NCI-H2081 (cell line): ENCODE measurements at places on chromosomes 4 and X.

GRCh38 chrX:2159861-2160260, 340.9 kb downstream of the DHRSX start:
- no peak for DNase-seq

DNA sequence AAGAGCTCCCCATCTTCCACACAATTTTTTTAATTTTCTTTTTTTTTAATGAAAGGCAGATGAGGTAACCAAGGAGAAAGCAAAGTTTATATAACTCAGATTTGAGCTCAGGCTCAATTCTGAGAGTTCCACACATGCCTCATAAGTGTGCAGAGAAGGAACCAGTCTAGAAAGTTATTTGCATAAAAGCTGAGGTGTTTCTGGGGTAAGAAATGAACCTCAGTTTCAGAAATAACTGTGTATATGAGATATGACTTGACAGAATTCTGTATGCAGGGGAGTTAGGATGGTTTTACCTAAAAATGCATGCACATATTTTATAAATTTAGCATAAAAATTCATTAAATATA, 51.3 kb downstream of the DTHD1 start:
- no peak for DNase-seq

DNA sequence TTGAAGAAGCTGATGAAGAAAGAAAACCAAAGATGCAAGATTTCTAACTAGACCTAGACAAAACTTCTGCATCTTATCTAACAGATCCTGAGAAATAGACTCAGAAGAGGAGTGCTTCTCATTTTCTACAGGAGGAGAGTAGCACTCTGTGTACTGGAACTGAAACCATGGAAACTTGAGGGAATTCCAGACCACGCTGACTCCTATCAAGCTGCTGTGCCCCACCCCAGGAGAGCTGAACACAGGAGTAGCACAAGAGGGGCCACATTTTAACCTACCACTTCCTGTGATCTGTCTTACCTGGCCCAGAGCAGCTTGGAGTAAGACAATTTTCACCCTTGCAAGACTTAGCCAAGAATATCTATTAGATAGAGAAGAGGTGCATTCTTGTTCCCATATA, 248.9 kb downstream of the SCFD2 start:
- no peak for DNase-seq

- no peak for DNase-seq
Observed at GRCh38 chr4:78691334-78691754, 84.8 kb upstream of the BMP2K start.

GRCh38 chr4:36523182-36523581, 241.8 kb downstream of the DTHD1 start:
- no peak for DNase-seq
